ENCODE measurements at places on chromosomes 4 and X.
A peak's percentile ranks its signal among the peaks of the same experiment; 100 is the strongest.

DNA sequence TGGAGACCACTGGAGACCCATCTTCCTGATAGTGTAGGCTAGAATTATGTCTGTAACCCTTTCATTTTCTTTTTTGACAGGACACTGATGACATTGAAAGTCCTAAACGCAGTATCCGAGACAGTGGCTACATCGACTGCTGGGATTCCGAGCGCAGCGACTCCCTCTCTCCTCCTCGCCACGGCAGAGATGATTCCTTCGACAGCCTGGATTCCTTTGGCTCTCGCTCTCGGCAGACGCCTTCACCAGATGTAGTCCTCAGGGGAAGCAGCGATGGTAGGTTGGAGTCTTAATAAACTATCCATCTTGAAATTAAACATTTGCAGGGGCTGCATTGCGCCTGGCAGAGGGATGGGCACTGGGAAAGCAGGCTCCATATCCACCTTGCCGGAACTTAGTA is 75.4 kb downstream of the LIMCH1 start:
- no peak for DNase-seq

DNA sequence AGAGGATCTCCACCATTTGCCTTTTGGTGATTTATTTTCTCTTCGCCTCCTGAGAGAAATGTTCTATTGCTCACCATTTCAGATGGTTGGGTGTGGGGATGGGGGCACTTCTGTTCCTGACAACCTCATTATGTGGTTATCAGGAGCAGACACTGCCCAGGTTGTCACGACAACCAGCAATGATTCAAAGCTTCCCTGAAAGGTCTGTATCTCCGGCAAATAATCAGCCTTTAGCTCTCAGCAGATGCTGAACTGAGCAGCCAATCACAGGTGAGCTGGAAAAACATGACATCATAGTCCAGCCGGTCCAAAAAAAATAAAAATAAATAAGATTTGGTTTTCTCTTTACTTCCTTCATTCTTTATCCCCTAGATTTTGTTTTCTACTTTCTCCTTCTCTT is 5.5 kb upstream of the PAK3 start:
- DNase-seq = no peak

GRCh38 chrX:46294234-46294633 is 251.0 kb downstream of the ZNF674 start:
- no peak for DNase-seq

DNA sequence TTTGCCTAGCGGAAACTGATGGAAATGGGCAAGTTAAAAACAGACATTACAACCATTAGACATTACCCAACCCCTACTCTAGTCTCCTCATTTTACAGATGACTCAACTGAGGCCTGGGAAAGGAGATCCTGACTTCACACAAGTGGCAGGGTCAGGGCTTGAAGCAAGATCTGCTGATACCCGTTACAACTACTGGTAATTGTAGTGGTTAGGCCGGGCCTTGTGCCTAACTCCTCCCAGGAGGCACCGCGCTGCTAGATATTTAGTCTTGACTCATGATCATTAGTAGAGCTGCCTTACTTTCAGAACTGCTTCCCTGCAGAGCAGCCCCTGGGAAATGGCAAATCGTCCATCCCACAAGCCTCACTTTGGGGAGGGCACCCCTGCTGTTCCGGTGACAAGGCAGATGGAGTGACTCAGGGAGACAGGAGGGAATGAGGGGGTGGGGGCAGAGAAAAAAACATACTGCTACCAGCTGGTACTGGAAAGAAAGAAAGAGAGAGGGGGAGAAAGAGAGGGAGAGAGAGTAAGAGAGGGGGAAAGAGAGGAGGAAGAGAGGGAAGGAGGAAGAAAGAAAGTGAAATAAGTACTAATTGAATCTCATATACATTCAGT is 12.2 kb downstream of the ARHGEF6 start:
- DNase-seq = peak; percentile 67

GRCh38 chr4:140707325-140707724 is 48.9 kb downstream of the TBC1D9 start:
- DNase-seq = no peak

DNA sequence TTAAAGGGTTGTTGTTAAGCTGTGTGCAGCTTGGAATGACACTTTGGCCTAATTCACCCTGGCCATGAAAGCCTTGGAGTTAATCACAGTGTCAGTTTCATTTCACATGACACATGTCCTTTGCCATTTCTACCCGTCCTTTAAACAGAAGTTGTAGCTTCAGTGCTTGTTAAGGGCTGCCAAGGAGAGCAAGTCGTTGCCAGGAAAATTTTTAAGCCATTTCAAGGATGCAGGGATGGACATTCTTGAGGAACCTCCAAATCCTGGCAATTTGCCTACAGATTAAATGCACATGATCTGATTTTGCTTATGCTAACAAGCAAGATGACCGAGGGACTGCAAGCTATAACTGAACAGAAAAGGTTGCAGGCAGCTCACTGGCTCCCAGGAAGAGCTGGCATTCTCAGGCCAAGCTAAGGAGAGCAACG is 40.5 kb downstream of the SETD7 start:
- DNase-seq = no peak

- no peak for DNase-seq
Measured at GRCh38 chr4:30867427-30867826, 147.3 kb downstream of the PCDH7 start.

DNA sequence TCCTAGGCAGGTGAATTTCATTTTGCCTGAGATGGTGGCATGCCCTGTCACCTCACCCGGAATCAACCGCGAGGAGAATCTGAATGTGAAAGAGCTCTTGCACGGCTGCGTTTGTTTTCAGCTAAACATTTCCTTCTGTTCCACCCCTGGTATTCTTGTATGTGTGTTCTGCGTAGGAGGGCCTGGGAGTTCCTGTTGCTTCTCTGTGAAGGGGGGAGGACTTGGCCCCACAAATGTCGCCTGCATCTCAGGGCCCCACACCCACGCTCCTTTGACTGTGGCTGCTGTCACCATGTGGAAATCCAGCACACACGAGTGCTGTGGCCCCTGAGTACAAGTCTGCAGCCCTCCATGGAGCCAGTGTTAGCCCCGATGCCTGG is 45.8 kb upstream of the CLCN4 start:
- peak; percentile 64 for DNase-seq

DNA sequence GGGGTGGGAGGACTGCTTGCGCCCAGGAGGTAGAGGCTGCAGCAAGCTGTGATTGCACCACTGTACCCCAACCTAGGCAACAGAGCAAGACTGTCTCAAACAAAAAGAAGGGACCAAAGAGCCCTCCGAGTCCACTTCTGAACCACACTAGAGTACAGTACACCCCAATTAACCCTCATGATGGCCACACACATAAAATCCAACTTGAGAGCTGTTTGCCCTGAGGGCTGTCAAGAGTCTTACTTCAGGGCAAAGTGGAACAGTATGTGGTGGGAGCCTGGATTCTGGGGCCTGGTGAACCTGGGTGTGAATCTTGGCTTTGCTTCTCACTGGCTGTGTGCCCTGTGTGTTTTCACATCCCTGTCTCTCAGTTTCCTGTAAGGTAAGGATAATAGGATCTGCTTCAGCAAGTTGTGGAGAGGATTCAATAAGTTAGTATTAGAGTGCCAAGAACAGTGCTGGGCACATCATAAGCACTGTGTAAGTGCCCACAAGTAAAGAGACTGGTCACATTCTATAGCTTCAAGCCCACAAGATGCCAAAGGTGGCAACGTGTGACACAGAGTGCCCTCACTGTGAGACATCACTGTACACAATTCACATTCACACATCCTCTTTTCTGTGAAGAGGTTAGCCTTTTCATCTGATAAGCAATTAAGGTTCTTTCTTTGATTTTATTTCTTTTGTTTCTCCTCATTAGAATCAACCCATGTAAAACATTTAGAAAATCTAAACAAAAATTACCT is 52.1 kb downstream of the LEF1 start:
- peak; percentile 49 for DNase-seq

- no peak for DNase-seq
Measured at GRCh38 chr4:177008836-177009501, 216.2 kb upstream of the VEGFC start.

- no peak for DNase-seq
Measured at GRCh38 chr4:112214390-112215264, 17.0 kb upstream of the AP1AR start.

GRCh38 chr4:184421533-184422155 is 52.7 kb downstream of the IRF2 start:
- no peak for DNase-seq

DNA sequence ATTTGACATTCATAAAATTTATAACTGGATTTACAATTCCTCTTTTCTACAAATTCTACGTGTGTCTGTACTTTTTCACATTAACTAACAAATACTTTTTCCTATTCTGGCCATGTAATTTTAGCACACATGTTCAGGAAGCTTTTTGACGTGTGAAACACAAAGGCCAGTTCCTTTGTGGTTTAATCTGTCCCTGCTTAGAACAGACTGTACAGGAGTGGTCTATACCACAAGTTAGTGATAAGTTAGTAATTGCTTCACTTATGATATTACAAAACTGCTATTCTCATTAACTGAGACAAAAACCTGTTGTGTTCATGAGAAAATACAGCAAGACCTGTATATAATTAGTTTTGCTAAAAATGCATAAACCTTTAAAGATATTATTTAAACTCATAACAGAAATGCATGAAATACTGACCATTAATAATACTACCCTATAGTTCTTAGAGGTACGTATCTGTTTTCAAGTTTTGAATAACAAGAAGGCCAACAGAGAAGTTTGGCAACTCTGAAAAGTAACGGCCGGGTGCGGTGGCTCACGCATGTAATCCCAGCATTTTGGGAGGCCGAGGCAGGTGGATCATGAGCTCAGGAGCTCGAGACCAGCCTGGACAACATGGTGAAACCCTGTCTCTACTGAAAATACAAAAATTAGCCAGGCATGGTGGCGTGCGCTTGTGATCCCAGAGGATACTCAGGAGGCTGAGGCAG is 13.7 kb upstream of the AREG start:
- DNase-seq = no peak

DNA sequence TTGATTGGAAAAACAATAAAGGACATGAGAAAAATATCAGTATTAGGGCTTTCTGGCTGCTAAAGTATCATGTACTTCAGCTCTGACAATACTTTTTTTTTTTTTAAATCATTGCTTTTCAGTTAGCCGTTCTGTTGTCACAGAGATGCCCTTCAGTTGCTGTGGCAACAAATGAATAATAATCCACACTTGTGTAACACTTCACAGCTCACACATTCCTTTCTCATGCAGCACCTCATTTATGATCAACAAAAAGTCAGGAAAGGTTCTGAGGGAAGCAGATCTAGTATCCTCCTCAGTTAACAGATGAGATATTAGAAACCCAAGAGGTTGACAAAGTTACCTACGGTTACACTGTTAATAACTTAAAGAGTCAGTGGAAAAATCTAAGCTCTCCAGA is 444.2 kb upstream of the SLIT2 start:
- DNase-seq = no peak

- DNase-seq = no peak
Measured at GRCh38 chr4:83197555-83198235, 83.2 kb upstream of the PLAC8 start.

DNA sequence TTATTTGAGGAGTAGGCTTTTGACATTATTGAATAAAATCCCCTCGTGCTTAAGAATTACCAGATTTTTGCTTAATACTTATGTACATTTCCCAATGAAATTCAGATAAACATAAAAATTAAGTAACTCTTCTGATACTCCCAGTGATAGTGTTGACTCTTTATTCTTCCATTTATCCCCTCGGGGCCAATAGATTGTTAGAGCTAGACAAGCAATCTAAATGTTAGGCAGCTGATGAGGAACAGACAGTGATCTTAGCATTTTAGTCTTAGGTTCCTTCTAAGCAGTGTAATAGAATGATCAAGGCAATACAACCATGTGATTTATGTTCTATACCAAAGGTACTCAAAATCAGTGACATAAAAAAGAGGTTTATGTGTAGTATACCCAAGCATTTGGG is 68.7 kb downstream of the USP9X start:
- no peak for DNase-seq

GRCh38 chr4:99135541-99136162 is 8.4 kb downstream of the ADH4 start:
- no peak for DNase-seq

DNA sequence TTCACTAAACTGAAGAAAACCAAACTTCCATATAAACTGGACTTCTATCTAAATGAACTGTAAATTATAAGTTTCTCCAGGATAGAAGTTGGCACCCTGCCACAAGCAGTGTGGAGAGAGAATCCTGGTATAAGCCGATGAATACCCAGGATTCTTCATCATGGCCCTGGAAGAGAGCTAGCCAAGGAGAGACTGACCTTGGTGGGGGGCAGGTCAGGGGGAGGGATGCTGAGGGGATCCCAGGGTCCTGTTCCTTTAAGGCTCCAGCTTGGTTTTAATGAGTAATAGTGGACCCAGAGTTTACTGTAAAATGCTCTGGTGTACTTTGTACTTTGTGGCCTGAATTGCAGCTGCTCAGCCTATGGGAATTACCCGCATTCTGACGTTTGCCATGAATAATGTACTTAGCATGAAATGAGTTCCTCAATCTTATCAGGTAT is 16.9 kb downstream of the RASSF6 start:
- no peak for DNase-seq

DNA sequence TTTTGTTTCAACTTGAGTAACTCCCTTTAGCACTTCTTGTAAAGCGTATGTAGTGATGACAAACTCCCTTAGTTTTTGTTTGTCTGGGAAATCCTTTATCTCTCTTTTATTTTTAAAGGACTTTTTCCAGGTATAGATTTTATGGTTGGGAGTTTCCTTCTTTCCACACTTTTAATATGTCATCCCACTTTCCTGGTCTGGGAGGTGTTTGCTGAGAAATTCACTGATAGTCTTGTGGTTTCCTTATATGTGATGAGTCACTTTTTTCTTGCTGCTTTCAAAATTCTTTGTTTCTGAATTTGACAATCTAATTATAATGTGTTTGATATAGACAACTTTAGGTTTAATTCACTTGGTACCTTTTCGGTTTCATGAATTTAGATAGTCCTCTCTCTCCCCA is 353.9 kb downstream of the GPAT3 start:
- no peak for DNase-seq

- no peak for DNase-seq
Measured at GRCh38 chr4:26455571-26455970, 34.7 kb downstream of the CCKAR start.

GRCh38 chr4:83316459-83317165 is 18.0 kb downstream of the HPSE start:
- no peak for DNase-seq

- no peak for DNase-seq
Measured at GRCh38 chrX:12719837-12720236, 71.4 kb upstream of the PRPS2 start.

- no peak for DNase-seq
Measured at GRCh38 chrX:134180601-134181274, 56.2 kb upstream of the CCDC160 start.
